Kidney glomerular epithelial cell (primary cell): ENCODE measurements at places on chromosomes 6 and 20.

GRCh38 chr20:17227669-17228623 is 1.1 kb downstream of the PCSK2 start:
- peak; percentile 21 for DNase-seq

DNA sequence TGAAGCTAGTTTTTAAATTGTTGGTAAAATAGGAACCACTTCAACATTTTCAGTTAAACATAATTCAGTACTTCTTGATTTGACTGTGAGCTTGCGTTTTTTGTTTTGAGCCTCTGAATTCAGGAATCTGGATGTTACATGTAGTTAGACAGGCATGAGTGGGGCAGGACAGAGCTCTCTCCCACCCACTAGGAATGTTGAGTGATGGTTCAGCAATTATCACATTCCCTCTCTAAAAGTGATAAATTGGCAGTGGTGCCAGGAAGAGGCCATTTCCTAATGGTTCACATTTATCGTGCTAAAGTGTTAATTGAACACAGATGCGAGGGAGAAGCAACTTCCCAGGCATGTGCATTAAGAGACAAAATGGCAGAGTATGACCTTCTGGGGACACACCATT is 465.5 kb upstream of the HTR1E start:
- no peak for DNase-seq

- no peak for DNase-seq
These were observed 48.3 kb downstream of the PRND start for GRCh38 chr20:4770026-4770425.

GRCh38 chr20:5923493-5923892 is 26.8 kb downstream of the TRMT6 start:
- DNase-seq, result no peak

DNA sequence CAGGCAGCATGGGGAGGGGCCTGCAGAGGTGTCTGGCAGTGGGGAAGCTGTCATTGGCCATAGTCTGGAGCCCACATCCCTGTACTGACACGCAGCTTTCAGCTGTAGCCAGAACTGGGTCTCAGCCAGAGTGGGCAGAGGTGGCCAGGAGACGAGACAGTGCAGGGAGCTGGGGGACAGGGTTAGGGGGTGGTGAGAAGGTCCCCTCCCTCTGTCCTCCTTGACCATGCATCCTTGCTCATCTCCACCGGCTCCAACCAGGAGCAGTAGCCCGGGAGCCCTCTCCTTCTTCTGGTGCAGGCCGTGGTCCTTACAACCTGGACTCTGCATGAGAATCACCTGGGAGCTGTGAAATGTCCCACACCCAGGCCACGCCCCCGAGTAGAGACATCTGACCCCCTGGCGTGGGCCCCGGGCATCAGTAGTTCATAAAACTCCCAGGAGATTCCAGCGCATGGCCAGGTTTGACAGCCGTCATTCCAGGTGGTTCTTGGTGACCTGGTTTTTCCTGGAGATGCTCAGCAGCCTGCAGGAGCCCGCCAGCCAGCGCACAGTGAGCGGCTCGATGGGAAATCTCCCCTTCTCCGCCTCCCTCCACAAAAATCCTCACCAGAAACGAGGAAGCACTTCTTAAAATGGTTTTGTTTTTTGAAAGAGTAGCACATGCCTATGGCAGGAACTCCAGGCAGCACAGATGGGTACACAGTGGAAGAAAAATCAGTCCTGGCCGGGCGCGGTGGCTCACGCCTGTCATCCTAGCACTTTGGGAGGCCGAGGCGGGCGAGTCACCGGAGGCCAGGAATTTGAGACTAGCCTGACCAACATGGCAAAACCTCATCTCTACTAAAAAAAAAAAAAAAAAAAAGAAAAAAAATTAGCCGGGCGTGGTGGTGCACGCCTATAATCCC is 56.2 kb downstream of the ADNP start:
- DNase-seq, result no peak

DNA sequence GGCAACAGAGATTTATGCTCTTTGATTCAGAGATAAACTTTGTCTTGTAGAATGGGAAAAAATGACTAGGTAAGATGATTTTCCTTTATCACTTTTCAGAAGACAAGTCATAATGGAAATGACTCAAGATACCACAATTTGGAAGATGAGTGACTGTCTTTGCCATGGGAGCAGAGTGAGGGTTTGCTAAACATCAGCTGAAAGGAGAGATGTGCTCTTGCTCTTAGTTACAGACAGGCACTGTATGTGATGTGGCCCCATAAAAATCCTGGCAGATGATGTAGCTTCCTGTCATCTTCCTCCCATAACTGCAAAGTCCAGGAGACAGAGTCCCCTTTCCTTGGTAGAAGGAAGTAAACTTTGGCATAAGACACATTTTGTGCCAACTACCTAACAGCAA is 47.6 kb downstream of the BACH2 start:
- no peak for DNase-seq

GRCh38 chr20:54626126-54626525 is 150.7 kb downstream of the DOK5 start:
- DNase-seq, result no peak

- no peak for DNase-seq
These were observed 11.7 kb downstream of the TRERF1 start for GRCh38 chr6:42440027-42440426.

DNA sequence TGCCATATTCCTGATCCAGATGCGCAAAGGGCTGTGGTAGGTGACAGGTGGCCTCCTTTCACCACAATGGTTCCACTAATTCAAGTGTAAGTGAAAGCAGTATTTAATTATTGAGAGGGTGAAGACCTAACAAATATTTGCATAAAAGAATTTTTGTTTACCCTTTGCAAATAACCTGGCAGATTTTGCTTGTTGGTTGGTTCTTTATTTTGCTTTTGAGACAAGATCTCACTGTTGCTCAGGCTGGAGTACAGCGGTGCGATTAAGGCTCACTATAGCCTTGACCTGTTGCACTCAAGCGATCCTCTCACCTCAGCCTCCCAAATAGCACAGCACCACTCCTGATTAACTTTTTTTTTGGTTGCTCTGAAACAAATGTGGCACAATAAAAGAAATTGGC is 49.2 kb downstream of the PCNA start:
- DNase-seq, result no peak

DNA sequence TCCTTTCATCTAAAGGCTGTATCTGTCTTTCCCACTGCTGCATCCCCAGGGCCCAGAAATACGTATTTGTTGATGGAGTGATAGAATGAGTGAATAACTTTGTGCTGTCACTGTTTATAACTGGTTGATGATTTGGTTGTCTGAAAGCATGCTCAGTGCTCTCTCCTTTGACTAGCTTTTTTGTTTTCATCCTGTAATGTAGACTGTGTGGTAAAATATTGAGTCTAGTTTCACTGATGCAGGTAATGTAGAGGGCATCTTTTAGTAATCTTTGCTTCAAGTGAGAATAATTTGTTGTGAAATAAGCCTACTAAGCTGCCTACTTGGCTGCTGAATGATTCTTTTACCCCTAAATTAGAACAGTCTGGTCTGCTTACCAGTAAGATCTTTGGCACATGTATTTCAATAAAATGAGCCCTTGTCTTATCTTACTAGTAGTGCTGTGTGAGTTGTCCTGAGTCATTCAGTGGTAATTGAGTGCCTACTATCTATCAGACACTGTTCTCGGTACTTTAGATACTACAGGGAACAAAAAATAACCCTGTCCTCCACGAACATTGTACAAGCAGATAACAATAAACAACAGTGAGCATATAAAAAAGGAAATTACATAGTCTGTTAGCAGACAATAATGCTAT is 39.9 kb downstream of the MAPK14 start:
- DNase-seq, result no peak

GRCh38 chr6:104526376-104526775 is 333.3 kb downstream of the HACE1 start:
- no peak for DNase-seq

GRCh38 chr20:36408219-36408618 is 102.1 kb downstream of the DLGAP4 start:
- no peak for DNase-seq

GRCh38 chr6:28606424-28607391 is 81.0 kb downstream of the GPX5 start:
- DNase-seq, result peak; percentile 84

DNA sequence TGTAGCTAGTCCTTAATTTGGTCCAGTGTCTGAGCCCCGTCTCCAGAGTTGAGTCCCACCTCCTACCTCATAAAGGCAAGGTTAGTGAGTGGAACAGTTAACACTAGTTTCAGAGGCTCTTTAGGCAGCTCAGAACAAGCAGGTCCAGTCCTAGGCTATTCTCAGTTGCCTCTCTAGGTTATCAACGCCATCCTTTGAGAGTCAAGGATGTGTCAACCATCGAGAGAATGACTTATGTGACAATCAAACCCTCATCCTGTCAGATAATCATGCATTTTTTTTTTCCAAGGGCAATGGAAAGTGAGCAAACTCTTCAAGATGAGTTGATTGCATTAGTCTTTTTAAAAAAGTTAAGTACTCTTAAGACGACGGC is 64.0 kb upstream of the TXNDC5 start:
- DNase-seq, result no peak
